Activated CD4-positive, alpha-beta T cell treated with anti-CD3 and anti-CD28 coated beads for 1 hour (primary cell): ENCODE measurements at places on chromosomes 3 and 15.
A peak's percentile ranks its signal among the peaks of the same experiment; 100 is the strongest.

DNA sequence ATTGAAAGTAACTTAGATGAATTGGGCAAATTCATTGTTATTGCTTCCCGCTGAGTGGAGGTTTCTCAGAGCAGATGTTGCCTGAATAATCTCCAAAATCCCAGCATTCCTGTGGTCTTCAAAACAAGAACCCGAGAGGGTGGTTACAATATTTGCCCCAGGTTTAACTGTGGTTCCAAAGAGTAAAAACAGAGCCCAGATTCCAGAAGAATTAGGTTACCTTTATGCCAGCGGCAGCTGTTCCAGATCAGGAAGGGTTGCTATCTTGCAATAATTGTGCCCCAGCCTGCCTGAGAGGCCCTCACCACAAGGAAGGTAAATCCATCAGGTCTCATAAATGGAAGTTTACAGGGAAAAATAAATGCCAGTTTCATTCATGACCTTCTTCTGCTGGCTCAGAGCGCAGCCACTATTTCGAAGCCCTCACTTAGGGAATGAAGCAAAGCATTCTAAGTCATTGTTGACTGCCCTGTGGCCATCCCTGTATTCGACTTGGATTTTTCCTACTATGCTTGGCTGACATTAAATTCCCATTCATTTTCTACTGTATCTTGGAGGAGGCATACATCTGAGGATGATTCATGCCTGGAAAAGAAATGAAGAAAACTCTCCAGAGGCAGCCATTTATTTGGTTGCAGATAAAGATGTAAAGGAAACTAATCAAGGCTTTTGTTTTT, 54.6 kb downstream of the SSUH2 start:
- no peak for DNase-seq

DNA sequence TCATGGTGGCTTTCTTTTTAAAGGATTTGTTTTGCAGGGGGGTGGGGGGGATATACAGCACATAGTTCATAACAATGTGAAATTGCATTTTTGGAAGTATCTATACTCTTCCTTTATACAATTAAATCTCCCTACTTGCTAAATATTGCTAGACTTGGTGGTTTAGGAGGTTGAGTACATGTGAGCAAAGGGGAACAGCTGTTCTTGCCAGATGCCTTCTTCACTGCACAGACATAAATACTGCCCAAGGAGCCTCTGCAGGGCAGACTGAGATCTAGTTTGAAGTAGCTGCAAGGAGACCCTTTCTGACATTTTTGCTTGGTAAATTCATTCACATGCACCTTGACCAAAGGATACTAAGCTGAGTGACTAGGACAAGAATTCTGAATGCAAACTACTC, 228.6 kb upstream of the IL12A start:
- no peak for DNase-seq

DNA sequence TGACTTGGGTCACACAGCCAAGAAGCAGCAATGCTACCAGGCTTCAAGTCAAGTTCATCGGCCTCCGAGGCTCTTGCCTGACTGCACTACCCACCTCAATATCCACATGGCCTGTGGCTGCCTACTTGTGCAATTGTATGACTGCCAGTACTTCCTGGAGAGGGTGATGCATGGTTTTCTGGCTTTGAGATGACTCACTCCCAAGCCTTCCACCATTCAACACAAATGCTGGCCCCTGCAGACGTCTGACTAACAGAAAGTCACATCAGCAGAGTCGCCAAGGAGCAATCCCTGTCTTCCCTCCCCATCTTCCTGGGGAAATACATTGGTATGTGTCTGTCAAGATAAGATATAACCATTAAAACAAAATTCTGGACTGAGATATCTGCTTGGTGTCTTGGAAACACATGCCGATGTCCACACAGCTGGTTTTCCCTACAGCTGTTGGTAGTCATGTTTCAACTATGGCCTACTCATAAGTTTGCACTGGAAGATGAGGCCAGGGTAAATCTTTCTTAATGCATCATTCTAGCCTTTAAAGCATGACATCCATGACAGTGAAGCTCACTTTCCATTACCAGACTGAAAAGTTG, 79.6 kb upstream of the SPATA12 start:
- DNase-seq = no peak

DNA sequence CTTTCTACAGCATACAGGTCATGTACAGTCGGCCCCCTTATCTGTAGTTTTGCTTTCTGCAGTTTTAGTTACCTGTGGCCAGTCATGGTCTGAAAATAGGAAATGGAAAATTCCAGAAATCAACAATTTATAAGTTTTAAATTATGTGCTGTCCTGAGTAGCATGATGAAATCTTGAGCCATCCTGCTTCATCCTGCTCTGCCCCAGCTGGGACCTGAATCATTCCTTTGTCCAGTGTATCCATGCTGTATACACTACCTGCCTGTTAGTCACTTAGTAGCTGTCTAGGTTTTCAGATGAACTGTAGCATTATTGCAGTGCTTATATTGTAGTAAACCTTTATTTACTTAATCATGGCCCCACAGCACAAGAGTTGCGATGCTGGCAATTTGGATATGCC, 44.8 kb downstream of the AP4E1 start:
- DNase-seq = no peak

DNA sequence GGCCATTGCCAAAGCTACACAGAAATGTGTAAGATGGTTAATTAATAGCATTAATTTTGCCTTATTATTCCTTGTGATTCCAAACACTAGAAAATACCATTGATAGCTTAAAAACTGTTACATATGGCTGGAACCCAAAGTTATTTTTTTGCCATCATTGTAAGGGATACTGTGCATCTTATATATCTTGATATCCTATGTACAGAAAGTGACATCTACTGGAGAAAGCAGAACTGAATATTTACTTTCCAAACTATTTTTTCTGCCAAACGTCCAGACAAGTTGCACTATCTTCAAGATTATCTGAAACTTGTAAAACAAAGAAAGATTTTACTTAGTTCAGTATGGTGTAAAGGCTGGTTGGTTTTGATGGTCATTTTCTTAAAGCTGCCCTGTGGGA, 33.3 kb upstream of the MEIS2 start:
- DNase-seq = no peak

DNA sequence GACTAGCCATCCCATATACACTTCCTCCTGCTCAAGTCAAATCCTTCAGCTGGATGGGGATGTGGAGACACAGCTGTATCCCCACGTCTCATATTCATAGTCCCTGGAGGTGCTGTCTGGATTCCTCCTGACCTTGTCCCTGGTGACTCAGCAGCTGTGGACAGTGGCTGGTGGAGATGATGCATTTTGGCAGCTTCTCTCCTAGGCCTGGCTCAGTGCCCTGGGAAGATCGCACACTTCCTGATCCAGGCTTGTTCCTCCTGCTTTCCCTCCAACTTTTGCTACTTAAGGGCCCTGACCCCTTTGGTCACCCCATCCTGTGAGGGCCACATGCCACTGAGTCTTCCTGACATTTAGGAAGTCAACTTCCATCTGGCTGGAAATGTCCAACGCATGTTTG, 44.4 kb downstream of the ADAMTSL3 start:
- no peak for DNase-seq

DNA sequence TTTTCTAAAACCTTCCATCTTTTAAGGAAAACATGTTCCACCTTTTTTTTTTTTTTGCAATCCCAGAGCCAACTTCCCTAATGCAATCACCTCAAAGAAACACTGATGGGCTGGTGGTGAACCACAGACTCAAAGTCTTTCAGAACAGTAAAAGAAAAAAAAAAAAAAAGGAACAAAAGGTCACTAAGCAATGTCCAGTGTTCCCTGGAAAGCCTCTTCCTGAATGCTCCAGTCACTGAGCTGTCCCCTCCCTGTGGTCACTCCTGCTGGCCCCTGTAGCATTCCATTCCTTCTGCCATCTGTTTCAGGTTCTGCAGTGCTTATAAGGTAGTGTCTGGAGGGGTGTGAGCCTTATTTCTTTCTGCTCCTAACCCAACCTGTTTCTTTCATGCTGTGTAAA, 53.3 kb downstream of the AAGAB start:
- DNase-seq = no peak

GRCh38 chr3:188749010-188749617, 422.7 kb upstream of the TPRG1 start:
- peak; percentile 21 for DNase-seq

GRCh38 chr3:115876876-115877614, 253.7 kb downstream of the GAP43 start:
- no peak for DNase-seq

- no peak for DNase-seq
These were observed 166.6 kb downstream of the ANO10 start for GRCh38 chr3:43455233-43455632.

DNA sequence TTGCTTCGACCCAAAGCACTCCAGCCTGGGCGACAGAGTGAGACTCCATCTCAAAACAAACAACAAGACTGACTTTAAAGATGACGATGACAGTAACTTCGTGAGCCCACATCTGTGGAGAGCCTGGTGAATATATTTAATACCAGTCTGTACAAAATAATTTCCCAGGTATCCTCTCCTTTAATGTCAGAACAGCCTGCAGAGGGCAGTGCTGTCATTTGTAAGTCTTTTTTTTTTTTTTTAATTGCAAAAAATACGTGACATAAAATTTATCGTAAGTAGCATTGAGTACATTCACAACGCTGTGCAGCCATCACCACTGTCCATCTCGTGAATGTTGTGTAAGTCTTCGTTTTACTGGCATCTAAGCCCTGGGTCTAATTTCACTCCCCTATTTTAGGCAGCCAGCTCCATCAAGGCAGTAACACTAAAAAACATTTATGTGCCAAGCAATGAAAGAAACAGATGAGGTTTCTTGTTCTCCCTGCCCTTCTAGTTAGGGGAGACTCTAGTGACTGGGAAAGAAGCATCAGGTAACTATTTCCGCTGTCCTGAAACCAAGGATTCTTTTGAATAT, 1.4 kb downstream of the HTD2 start:
- no peak for DNase-seq

- no peak for DNase-seq
These were observed 30.2 kb downstream of the LYSMD4 start for GRCh38 chr15:99702895-99703602.

GRCh38 chr3:16033889-16034687, 140.4 kb upstream of the GALNT15 start:
- no peak for DNase-seq

GRCh38 chr15:95170561-95171380, 939.4 kb downstream of the MCTP2 start:
- DNase-seq = no peak

- no peak for DNase-seq
These were observed 9.2 kb upstream of the EPB42 start for GRCh38 chr15:43229977-43230376.

DNA sequence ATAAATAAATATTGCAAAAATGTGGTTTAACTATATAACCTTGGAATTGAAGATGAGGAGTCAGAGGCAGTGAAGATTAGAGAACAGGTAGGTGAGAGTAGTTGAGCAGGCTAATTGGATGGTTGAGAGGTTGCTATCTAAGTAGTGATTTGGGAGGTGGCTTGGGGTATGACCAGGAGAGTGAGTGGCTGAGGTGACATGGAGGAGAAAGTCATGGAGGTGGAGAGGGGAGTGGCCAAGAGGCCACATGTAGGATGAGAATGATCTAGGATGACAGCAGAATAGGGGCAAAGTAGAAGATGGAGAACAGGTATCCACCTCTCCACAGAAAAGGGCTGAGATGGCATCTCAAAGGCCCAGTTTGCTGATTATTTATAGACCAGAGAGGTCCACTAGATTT, 10.5 kb upstream of the RLBP1 start:
- DNase-seq = no peak

- no peak for DNase-seq
These were observed 399.7 kb upstream of the ONECUT1 start for GRCh38 chr15:53189860-53190259.

DNA sequence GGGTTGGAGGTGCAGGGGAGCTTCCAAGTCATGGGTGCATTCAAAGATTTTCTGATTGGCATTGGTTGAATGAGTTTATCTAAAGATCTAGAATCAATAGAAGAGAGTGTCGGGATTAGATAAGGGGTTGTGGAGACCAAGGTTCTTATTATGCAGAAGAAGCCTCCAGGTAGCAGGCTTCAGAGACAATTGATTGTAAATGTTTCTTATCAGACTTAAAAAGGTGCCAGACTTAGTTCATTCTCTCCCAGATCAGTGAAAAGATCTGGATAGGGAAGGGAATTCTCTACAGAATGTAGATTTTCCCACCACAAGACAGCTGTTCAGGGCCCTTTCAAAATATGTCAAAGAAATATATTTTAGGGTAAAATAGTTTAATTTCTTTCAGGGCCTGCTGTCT, 129.5 kb downstream of the LIPC start:
- no peak for DNase-seq

- no peak for DNase-seq
These were observed 49.4 kb upstream of the TNFAIP8L3 start for GRCh38 chr15:51144021-51144532.

GRCh38 chr15:67401336-67401735, 119.6 kb upstream of the C15orf61 start:
- no peak for DNase-seq

- DNase-seq = no peak
These were observed 71.2 kb downstream of the GOLIM4 start for GRCh38 chr3:168024537-168024941.

GRCh38 chr3:149398296-149398695, 20.8 kb upstream of the TM4SF1 start:
- DNase-seq = no peak

DNA sequence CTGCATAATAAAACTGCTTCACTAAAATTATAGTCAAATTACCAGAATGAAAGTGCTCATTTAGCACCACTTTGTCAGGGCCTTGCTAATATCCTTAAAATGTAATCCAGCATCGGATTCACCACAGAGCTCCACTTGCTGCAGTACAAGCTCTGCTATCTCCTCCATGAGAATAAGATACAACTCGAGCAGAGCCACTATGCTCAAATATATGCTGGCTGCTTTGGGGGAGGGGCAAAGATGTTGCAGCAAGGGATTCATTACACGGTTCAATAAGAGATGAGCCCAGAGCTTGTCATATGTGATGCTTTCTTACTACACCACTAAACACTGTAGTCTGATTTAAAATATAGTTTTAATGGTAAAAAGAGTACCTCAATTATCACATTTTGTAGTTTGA, 72.2 kb downstream of the DLG1 start:
- no peak for DNase-seq

DNA sequence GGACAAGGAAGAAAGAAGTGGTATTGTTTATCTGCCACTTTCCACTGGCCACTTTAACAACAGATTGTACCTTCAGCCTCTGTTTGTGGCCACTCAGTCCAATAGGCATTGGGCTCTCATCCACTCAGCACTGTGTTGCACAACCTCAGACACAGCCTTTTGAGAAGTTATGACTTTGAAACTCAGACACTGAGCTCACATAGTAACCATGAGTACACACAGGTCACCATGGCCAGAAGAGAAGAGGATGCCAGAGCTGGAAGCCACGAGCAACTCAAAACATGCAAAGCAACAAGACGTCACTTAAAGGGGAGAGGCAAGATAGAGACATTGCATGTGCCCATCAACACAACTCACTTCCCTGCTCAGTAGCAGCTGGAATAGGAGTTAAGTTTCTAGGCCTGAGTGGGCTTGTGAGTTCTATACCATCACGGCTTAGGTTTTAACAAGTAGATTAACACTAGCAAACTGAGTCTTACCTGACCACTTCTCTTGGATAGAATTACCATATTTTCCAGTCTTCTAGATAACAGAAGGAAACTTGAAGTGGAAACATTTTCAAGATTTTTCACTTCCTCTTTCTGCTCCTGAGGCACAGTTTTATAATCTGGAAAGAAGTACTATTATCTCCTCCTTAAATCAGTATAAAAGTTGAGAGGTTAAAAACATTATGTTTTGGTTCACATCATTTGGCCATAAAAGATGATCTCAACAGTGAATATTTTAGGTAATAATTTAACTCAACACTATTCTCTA, 103.5 kb downstream of the IMPG2 start:
- no peak for DNase-seq

- no peak for DNase-seq
These were observed 793.0 kb downstream of the MCTP2 start for GRCh38 chr15:95024351-95024750.
